ENCODE measurements at places on chromosomes 1 and 21.

DNA sequence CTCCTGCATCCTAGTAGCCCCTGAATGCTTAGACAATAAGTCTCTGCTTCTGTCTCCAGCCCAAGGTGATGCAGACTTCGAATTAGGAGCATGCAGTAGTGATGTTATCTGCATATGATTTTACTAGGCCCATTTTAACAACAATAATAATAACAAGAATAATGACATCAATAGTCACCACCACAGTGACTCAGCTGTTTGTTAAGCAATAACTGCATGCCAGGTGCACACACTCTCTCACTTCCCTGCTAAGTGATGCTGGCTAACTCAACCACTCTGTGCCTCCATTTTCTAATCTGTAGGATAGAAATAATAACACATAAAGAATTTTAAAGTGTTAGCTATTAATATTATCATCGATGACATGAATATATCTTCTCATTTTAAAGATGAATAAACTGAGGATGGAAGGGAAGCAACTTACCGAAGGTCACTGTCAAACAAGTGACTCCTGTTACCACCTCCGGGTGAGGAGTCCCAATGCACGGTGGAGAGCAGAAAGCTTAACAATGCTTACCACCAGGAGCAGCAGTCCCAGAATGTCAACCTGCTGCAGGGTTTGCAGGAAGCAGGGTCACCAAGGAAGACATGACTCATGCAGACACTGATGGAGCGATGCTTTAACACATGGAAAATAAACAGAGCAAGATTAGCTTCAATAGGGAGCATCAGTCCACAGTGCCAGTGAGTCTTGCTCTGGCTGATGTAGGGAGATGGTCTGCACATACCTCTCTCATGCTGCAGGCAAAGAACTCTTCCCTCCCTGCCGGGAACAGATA is 290.2 kb downstream of the SPATA17 start:
- H3K4me3 ChIP-seq, result no peak overlapping the region
- H3K36me3 ChIP-seq, result no peaks in the 10 kb centered on the region
- peaks cover 39% of the 10 kb centered on the region for H3K27me3 ChIP-seq

DNA sequence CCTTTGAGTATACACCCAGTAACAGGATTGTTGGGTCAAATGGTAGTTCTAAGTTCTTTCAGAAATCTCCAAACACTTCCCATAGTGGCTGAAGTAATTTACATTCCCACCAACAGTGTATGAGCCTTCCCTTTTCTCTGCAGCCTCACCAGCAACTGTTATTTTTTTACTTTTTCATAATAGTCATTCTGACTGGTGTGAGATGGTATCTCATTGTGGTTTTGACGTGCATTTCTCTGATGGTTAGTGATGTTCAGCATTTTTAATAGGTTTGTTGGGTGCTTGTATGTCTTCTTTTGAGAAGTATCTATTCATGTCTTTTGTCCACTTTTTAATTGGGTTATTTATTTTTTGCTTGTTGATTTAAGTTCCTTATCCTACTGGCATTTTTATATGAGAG is 26.4 kb upstream of the LAMC1 start:
- H3K4me1 ChIP-seq, result no peaks in the 10 kb centered on the region
- no peaks in the 10 kb centered on the region for H3K36me3 ChIP-seq
- H3K27me3 ChIP-seq, result no peaks in the 10 kb centered on the region
- H3K4me3 ChIP-seq, result no peak overlapping the region

DNA sequence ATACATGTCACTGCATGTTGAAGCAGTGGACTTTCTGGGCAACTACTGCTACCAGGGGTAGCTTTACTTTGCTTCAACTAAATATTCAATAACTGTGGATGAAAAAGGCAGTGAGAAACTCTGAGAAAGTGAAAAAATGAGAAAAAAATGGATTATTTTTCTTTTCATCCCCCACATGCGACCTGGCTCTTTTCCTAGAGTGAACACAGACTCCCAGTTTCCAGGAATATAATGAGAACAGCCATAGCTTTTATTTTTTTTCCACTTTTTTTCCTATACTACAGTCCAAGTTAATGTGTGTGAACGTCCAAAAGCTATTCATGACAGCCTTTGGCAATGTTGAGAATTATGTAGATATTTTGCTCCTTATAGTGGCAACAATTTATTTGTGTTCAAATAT is 230.4 kb downstream of the DNM3 start:
- no peaks in the 10 kb centered on the region for H3K36me3 ChIP-seq
- ATAC-seq, result no peak
- no peak overlapping the region for H3K27ac ChIP-seq

DNA sequence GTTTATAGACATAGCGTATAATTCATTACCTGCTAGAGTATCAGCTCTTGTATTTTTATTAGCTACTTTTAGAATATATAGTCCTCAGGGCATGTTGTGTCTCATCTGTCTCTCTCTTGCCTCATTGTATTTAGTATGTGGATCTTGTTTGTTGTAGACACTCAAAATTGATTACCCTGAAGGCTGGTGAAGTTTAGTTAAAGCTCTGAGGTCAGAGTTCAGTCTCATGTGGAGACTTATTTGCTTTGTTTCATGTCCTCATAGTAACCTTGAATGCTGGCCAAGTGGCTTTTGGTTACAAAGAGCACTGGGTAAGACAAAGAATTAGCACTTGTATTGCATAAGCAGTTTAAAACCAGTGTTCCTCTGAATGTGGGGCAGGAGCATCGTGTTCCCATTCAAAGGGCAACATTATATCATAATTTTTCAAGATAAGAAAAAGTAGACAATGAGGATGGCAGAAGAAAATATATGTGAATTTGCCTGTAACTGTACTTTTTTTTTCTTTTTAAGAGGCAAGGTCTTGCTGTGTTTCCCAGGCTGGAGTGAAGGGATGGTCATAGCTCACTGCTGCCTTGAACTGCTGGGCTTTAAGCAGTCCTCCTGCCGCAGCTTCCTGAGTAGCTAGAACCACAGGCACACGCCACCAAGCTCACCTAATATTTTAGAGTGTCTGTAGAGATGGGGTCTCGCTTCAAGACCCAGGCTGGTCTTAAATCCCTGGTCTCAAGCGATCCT is 17.4 kb downstream of the CNST start:
- no peaks in the 10 kb centered on the region for H3K27me3 ChIP-seq
- peak; percentile 77 for ATAC-seq
- no peaks in the 10 kb centered on the region for H3K36me3 ChIP-seq
- H3K4me3 ChIP-seq, result no peak overlapping the region
- peak overlapping the region; percentile 71 for H3K27ac ChIP-seq

- ATAC-seq, result no peak
- H3K36me3 ChIP-seq, result peaks cover 5% of the 10 kb centered on the region
- H3K27ac ChIP-seq, result no peak overlapping the region
- peaks cover 21% of the 10 kb centered on the region for H3K4me1 ChIP-seq
These were observed 5.8 kb downstream of the ATP5PB start for GRCh38 chr1:111454859-111455641.

GRCh38 chr1:25895365-25895990 is 10.7 kb downstream of the STMN1 start:
- H3K27me3 ChIP-seq, result no peaks in the 10 kb centered on the region
- no peak overlapping the region for H3K4me3 ChIP-seq
- H3K36me3 ChIP-seq, result no peaks in the 10 kb centered on the region
- H3K4me1 ChIP-seq, result peaks cover 39% of the 10 kb centered on the region
- peak; percentile 89 for ATAC-seq

DNA sequence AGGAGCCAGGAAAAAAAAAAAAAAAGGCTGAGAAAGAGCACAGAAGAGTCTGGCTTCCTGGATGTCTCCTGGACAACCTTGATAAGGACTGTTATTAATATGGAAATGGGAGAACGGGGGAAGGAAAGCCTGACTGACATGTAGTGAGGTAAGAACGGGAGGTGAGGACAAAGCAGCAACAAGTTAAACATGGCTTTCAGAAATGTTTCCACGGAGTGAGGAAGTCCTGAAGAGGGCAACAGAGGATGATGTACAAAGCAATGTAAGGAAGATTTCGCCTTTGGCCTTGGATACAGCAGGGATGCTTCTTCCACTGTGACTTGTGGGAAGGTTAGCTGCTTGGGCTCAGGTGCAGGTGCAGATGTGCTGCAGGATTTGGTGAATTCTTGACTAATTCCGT is 11.9 kb upstream of the NIBAN1 start:
- ATAC-seq, result no peak
- H3K4me1 ChIP-seq, result no peaks in the 10 kb centered on the region
- H3K4me3 ChIP-seq, result no peak overlapping the region
- H3K27ac ChIP-seq, result no peak overlapping the region

- no peak overlapping the region for H3K27ac ChIP-seq
- no peak for ATAC-seq
- no peaks in the 10 kb centered on the region for H3K36me3 ChIP-seq
These were observed 54.1 kb upstream of the ID3 start for GRCh38 chr1:23613191-23614031.

DNA sequence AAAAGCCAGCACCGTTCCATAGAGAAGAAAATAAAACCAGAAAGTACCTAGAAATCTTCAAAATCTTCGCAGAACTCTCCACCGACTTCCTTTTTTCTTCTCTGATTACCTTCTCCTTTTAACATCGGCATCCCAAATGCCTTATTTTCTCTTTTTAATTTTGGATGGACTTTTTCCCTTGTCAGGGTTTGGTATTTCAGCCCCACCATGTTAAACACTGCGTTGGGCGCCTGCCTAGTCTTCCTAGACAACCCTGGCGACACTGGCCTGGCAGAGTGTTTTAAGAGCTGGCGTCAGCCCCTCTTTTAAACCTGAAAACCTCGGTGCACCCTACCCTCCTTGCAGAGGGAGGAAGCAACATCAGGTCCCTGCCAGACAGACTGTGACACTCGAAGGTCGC is 66.0 kb upstream of the EFHD2 start:
- H3K27me3 ChIP-seq, result no peaks in the 10 kb centered on the region
- H3K4me3 ChIP-seq, result no peak overlapping the region
- H3K36me3 ChIP-seq, result no peaks in the 10 kb centered on the region
- ATAC-seq, result peak; percentile 61
- no peaks in the 10 kb centered on the region for H3K4me1 ChIP-seq
- H3K27ac ChIP-seq, result peak overlapping the region; percentile 76

DNA sequence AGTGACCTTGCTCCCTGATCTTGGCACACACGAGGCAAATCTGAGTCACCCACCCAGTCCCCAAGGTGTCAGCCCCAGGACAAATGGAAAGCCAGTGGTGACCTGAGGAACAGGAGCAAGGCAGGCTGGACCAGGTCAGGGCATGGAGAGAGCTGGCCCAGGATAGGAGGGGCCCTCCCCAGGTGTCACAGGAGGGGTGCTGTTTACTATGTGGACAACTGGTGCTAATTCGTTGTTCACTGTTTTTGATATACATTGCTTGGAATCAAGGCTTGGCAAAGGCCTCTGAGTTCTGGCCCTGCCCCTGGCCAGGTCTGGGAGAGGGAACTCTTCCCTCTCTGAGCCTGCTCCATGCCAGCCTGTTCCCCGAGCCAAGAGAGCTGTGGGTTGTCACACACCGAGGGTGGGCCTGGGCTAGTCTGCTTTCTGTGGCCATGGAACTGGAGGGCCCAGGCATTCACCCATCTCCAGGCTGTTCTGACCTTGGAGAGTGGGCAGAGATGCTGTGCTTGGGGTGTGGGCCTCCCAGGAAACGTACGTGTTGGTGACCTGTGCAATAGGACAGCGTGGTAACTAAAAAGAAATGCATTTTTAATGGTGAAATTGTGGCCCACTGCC is 41.8 kb downstream of the CRYAA start:
- H3K27ac ChIP-seq, result no peak overlapping the region
- H3K4me1 ChIP-seq, result peaks cover 3% of the 10 kb centered on the region
- peaks cover 48% of the 10 kb centered on the region for H3K27me3 ChIP-seq
- no peaks in the 10 kb centered on the region for H3K36me3 ChIP-seq

- H3K27me3 ChIP-seq, result no peaks in the 10 kb centered on the region
- peak; percentile 33 for ATAC-seq
- H3K27ac ChIP-seq, result peak overlapping the region; percentile 67
- no peak overlapping the region for H3K4me3 ChIP-seq
- peaks cover 17% of the 10 kb centered on the region for H3K36me3 ChIP-seq
- peaks cover 11% of the 10 kb centered on the region for H3K4me1 ChIP-seq
These were observed 56.7 kb downstream of the ARHGEF10L start for GRCh38 chr1:17596186-17596585.

- peaks cover 12% of the 10 kb centered on the region for H3K4me1 ChIP-seq
- no peak for ATAC-seq
- no peak overlapping the region for H3K27ac ChIP-seq
- no peak overlapping the region for H3K4me3 ChIP-seq
- no peaks in the 10 kb centered on the region for H3K36me3 ChIP-seq
- no peaks in the 10 kb centered on the region for H3K27me3 ChIP-seq
These were observed 3.3 kb upstream of the AGT start for GRCh38 chr1:230717251-230717650.

DNA sequence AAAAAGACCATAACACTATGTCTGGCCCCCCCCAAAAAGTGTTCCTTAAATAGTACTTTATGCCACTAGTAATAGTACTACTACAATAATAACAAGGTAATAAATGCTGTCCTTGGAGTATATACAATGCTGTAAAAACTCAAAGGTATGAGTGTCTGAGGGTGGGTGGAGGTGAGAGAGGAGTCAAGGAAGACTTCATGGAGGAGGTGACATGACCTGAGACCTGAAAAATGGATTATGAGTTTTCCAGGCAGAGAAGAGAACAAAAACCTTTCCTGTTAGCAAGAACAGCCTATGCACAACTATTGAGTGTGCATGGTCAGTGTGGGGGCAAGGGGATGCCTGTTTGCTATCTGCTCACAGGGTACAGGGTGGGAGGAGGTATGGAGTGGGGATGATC is 290.2 kb upstream of the USP24 start:
- ATAC-seq, result no peak
- H3K36me3 ChIP-seq, result no peaks in the 10 kb centered on the region
- H3K27ac ChIP-seq, result no peak overlapping the region
- H3K4me3 ChIP-seq, result no peak overlapping the region

DNA sequence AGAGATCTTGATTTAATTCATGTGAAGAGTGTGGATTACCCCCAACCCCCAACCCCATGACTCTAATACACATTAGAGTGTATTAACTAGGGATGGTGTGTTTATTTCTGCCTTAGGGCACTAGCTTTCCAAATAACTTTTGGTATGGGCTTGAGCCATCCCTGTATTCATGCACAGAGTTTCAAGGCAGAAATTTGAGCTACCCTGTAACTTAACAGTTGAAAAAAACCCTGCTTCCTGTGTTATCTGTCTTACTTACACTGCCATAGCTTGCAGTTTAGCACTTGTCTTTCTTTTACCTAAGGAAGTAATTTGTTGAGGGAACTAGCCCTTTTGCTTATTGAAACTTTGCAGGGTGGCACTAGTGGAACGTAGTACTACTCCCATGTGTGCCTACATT is 6.3 kb downstream of the SRSF11 start:
- no peak overlapping the region for H3K27ac ChIP-seq
- peaks cover 14% of the 10 kb centered on the region for H3K4me1 ChIP-seq
- no peak for ATAC-seq
- H3K36me3 ChIP-seq, result peaks cover 61% of the 10 kb centered on the region

DNA sequence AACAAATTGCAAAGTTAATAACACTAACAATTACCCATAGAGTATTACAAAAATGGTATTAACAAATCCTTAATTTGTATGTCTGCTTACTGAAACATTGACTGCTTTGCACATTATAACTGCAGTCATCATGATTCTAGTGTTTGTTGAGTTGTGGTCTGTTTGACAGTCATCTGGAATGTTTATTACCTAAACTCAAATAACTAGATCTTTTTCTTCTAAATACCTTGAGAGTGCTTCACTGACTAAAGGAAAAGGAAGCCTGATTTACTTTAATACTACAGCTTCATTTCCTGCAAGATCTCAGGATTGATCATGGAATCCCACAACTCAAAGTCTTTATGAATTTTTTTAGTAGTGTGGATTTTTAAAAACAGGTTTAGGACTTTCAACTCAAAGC is 70.0 kb downstream of the HMCN1 start:
- H3K4me3 ChIP-seq, result no peak overlapping the region
- H3K36me3 ChIP-seq, result no peaks in the 10 kb centered on the region
- H3K27ac ChIP-seq, result no peak overlapping the region
- no peak for ATAC-seq
- no peaks in the 10 kb centered on the region for H3K4me1 ChIP-seq
- no peaks in the 10 kb centered on the region for H3K27me3 ChIP-seq
